HCEC 1CT (cell line): ENCODE measurements at places on chromosomes 5 and 9.

DNA sequence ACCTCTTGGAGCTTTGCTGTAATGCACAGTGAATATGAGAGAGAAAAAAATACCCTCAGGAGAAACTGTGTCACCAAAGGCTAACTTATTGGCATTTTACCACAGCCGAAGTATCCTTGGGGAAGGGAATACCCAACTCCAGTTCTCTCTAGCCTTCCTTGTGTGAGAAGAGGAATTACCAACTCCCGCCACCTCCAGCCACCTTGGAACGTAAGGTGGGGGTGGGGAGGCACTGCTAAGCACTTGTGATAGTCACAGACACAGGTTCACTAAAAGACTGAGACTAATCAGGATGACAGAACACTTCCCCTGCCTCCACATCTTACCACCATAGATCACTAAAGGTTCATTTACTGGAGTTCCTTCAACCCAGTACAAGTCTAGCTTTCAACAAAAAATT lies 102.0 kb upstream of the ADAMTS19 start:
- DNase-seq: no peak

DNA sequence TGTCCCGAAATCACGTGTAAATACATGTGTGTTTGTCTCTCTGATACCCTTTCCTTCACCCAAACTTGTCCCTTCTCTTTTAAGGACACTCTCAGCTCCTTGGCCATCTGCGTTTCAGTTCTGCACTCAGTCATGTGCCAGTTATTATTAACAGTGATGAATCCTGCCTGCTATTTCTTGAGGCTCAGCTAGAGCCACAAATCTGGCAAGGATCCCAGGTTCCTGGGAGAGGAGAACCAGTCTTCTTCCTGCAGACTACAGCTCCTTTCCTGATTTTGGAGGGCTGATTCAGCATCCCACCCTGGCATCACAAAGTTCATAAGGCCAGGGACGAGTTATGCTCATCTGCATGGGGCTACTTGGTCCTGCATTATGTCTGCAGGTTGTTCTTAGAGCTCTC lies 5.6 kb downstream of the MAMDC2 start:
- DNase-seq: peak; percentile 74

- peak; percentile 55 for DNase-seq
Measured at GRCh38 chr9:112820881-112821280, 69.8 kb downstream of the SLC46A2 start.

DNA sequence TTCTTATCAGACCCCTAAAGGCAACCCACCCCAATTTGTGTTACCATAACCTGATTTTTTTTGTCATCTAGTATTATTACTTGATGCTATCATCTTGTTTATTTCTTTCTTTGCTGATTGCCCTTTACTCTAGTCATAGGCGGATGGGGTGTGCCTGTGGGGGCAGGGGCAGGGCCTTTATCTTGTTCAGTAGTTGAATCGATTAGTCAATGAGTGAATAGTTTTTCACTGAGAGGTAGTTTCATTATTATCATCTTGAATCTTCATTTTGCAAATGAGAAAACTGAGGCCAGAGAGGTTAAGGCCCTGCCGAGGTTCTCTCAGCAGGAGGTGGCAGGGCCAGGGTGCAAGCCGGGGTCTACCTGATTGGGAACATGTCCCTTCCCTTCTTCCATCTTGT lies 9.4 kb upstream of the GM2A start:
- no peak for DNase-seq

- DNase-seq: peak; percentile 79
Measured at GRCh38 chr9:112009656-112010055, 113.0 kb downstream of the UGCG start.

GRCh38 chr5:14200312-14200990 lies 57.3 kb downstream of the TRIO start:
- DNase-seq: no peak

- peak; percentile 2 for DNase-seq
Measured at GRCh38 chr9:18910435-18910834, 122.6 kb downstream of the SAXO1 start.

DNA sequence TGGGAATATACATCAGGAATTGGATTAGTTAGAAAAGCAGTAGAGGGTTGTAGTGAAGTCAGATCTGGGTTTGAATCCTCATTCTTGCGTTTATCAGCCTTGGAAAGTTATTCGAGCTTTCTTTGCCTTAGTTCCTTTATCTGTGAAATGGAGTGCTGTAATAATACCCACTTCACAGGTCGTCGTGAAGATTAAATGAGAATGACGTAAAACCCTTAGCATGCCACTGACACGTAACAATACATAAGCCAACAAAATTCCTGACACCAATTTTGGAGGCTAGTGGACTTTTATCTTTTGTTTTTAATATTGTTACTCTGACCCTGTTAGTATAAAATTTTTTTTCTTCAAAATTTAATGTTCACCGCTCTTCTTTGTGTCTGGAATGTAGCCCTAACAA lies 3.4 kb downstream of the SKP2 start:
- DNase-seq: no peak

DNA sequence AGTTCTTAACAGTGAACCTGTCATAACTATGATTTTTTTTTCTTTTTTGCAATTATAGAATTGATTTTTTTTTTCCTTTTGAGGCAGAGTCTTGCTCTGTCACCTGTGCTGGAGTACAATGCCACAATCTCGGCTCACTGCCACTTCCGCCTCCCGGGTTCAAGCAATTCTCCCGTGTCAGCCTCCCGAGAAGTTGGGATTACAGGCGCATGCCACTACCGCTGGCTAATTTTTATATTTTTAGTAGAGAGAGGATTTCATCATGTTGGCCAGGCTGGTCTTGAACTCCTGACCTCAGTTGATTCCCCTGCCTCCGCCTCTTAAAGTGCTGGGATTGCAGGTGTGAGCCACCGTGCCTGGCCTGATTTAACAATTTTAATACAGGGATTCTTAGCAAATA lies 21.4 kb downstream of the UGCG start:
- DNase-seq: no peak
